Esophagus squamous epithelium (tissue), 5 donors: ENCODE measurements at places on chromosomes 3 and 15.

DNA sequence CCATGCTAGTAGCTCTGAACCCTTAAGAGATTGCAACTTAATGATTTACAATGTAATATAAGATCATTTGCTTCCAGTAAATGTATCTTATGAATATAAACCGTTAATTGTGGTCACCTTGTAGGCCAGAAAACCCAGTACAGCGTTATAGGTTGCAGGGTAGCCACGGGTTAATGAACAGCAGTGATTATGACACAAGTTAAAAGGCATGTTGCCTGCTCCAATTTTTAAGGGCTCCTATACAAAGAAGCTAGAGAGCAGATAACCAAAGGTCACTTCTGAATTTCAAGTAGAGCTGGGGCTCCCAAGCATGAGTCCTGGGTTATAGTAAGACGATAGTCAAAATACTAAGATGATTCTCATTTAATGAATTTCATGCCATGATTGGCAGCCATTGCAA lies 13.5 kb downstream of the GUCA1C start:
- DNase-seq, result no peak

DNA sequence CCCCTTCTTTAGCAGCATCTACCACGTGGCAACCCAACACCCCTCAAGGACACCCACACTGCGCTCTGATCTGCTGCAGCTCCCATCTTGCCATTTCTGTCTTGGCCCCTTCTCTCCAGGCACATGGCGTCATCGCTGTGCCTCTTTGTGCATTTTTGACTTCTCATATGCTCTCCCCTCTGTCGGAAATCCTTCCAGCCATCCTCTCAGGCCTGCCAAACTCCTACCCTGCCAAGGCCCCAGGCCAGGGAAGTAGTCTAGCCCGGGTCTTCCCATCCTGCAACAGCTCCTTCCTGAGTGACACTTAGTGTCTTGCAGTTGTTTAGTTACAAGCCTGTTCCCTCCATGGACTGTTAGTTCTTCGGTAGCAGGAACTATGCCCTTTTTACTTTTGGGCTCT lies 34.0 kb upstream of the CTXND1 start:
- no peak for DNase-seq

- DNase-seq, result no peak
These were observed 410.8 kb downstream of the GAP43 start for GRCh38 chr3:116034086-116034485.

GRCh38 chr3:191259486-191259885 lies 60.4 kb downstream of the OSTN start:
- no peak for DNase-seq

DNA sequence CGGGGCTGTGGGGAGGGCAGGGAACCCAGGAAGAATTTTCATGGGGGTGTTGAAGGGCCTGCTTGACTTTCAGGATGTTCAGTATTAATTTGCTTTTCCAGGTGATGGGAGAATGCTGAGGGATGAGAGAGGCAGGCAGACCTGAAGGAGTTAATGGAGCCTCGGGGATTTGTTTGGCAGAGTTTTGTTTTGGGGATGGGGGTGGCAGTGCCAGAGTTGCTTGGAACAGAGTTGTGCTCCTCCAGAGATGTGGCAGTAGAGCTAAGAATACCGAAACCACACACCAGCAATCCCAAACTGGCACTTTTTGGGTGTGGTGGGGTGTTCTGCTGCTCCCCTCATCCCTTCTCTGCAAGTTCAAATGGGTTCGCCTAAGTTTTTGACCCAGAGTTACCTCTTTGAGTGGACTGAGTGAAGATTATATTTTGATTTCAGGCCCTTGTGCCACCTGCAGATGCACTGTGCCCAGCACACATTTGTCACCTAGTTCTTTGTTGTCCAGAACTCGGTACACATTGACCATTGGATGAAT lies 1.6 kb downstream of the BOC start:
- no peak for DNase-seq

DNA sequence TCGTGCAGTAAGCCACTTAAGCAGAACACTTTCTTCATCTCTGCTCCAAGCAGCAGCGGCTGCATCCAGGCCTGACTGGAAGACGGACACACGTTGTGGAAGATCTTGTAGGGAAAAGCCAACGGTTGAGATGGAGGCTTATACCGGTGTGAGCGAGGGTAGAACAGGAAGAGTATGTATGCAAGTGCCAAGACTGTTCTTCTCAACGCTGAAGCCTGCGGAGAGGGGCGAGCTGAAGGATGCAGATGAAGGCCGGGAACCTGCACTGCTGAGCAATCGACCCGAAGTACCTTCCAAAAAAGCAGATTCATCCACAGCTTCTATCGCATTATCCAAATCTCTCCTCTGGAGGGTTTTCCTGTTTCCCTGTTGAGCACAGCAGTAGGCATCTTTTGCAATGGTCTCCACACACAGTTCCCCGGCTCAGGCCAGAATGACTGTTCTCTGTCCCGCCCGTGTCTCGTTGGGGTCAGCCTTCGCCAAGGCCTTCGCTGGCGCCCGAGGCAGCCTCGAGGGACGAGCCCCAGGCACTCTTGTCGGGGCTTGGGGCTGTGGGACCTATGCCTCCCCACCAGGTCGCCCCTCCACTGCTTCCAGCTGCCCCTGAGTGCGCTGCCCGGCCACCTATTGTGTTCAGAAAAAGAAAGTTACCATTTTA lies 22.2 kb upstream of the DYNC1LI1 start:
- no peak for DNase-seq

GRCh38 chr15:80012060-80012726 lies 41.2 kb upstream of the BCL2A1 start:
- DNase-seq, result no peak

DNA sequence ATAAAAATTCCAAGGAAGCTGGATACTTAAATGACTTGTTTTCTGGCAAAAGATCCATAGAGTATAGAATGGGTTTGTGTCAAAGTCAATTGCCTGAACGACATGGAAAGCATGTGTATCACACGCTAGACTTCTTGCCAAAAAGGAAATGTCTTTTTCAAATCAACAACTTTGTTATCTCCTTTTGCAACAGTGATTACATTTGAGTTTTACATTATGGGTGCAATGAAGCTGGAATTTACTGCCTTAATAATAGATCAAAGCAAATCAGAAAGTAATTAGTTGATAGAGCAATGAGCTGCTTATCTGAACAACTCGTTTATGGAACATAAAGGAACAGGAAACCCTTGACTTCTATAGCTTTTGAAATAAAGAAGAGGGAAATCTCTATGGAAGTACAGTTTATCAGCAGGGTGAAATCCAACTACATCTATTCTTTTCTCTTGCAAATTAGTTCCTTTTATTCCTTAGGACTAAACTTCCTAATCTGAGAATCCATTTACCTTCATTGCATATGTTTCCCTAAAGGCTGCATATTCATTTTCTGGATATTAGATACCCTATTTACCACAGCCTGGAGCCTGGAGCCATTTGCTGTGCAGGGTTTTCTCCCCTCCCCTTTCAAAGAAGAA lies 415.1 kb upstream of the NECTIN3 start:
- DNase-seq, result no peak

DNA sequence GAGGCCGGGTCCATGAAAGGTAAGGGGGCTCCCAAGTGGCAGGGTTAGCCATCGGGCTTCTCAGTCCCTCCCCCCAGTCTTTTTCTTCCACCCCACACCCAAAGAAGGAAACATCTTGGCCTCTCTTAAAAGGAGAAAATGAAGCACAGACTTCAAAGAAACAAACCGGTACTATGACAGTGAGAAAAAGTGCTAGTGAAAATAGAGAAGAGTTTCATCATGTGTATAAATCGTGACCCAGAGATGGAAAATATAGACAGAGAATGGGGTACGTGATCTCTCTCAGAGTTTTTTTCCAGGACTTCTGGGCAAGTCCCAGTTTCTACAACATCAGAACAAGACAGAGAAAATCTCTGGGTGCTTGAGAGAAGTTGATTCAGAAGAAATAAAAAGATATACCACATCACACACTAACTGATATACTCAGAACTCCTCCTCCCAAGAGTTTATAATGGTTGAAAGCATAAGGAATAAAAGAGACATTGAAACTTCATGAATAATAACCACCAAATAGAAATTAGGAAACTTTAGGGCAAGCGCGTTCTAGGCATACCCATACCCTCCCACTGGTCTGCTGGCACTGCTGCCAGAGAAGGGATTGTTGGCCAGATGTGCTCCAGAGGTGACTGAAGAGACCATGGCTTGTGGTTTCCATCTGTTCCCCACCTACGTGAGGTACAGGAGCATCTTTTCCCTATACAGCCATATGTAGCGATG lies 318.9 kb upstream of the CHRM5 start:
- no peak for DNase-seq

- no peak for DNase-seq
These were observed 112.2 kb downstream of the FEZF2 start for GRCh38 chr3:62261121-62261520.

DNA sequence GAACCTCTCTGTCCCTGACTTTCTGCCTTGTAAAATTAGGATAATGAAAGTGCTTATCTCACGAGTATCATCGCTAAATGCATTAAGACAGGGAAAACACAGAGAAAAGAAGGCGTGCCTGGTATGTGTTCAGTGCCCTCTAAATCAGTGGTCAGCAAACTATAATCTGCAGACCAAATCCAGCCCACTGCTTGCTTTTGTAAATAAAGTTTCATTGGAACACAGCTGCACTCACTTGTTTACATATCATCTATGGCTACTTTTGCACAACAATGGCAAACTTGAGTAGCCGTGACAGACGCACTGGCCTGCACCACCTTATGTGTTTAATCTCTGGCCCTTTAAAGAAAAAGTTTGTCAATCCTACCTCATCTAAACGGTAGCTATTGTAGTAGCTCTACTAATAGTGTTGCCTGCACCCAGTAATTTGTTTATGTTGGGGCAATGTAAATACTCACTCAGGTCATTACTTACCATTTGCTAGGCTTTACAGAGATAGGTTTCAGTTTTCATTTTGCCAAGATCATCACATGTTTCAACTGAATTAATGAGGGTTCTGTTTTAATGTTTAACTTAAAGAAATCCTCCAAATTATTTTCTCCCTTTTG lies 229.4 kb downstream of the FEZF2 start:
- no peak for DNase-seq

DNA sequence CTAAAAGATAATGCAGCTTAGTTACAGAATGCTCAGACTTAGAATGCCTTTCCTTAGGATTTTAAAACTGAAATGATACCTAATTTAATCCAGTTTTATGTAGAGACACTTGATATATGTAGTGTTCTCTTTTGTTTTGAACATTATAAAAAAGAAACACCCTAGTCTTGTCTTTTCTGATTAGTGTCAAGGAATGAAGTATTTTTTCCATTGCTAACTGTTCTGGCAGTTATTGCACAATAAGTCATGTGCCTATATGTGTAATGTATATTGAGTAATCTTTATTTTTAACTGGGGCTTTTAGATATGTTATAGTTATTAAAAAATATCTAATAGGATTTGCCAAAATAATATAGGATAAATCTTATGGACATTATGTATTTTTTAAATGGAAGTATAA lies 4.5 kb downstream of the ARL8B start:
- no peak for DNase-seq

- DNase-seq, result no peak
These were observed 26.3 kb upstream of the TFRC start for GRCh38 chr3:196108075-196108743.

- no peak for DNase-seq
These were observed 9.2 kb upstream of the NME9 start for GRCh38 chr3:138338811-138339210.

DNA sequence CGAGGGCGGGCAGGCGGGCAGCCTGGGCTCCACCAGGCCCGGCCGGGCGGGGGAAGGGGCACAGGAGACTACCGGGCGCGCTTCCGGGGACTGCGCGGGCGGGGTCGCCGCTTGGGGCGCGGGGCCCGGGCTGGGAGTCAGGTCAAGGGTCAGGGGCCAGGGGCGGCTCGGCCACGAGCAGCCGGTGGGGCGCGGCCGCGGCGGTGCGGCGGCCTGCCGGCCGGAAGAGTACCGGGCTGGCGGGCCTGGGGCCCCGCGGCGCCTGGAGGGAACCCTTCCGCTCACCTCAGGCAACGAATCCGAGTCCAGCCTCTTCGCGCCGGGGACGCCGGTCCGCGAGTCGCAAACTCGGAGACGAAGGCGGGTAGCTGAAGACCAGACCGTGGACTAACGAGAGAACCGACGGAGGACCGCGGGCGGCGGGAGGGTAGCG lies 225 bp downstream of the RHOA start:
- DNase-seq, result no peak

- DNase-seq, result no peak
These were observed 133.0 kb upstream of the SLC7A14 start for GRCh38 chr3:170718848-170719247.
